ENCODE measurements at places on chromosomes 7 and 10.
A peak's percentile ranks its signal among the peaks of the same experiment; 100 is the strongest.

DNA sequence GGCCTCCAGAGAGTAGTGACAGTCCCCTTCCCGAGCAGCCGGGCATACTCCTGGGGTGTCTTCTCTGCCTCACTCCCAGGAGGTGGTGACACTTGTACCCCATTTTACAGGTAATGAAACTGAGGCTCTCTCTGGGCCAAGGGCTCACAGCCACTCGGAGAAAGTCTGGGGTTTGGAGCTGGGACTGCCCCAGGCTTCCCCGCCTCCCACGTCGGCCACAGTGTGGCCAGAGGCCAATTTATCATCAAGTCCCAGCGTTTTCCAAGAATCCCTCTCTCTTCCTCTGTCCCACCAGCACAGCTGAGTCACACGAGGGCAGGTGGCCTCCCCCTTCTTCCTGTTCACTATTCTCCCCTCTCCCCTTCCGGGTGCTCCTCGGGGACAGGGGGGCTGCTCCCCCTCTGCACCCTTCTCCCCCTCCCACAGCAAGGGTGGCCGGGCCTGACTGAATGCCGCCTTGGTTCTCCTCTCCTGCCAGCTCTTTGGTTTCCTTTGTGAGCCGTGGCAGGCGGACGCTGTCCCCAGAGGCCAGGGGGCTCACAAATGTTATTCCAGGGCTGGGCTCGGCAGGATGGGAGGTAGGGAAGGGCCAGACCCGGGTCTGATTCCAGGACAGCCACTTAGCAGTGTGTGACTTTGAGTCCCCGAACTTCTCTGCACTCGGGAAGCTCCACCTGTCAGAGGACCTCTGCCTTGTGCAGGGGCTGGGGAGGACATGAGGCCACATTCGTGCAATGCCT is 17.7 kb downstream of the CLIP2 start:
- no peak for DNase-seq

- DNase-seq: peak; percentile 82
Observed at GRCh38 chr7:44847509-44847919, 373 bp downstream of the H2AZ2 start.

DNA sequence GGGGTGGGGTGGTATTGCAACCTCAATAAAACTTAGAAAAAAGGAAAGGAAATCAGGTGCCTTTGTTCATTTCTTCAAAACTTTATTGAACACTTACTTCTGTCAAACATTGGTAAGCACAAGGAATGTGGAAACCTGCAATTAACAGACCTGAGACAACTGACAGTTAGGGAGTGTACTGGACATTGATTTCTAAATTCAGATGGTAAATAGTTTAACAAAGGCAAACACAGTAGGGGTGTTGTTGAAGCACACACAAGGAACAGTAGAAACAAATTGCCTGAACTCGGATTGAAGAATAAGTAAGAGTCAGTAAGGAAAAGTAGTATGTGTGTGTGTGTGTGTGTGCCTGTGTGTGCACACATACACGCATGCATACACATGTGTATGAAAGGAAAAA is 108.6 kb downstream of the CSTF2T start:
- DNase-seq: no peak

GRCh38 chr10:1251769-1252168 is 195.6 kb downstream of the WDR37 start:
- DNase-seq: no peak

GRCh38 chr7:107078517-107078966 is 34.0 kb downstream of the PRKAR2B start:
- no peak for DNase-seq

- DNase-seq: peak; percentile 43
Observed at GRCh38 chr10:120948889-120949608, 97.9 kb downstream of the WDR11 start.

DNA sequence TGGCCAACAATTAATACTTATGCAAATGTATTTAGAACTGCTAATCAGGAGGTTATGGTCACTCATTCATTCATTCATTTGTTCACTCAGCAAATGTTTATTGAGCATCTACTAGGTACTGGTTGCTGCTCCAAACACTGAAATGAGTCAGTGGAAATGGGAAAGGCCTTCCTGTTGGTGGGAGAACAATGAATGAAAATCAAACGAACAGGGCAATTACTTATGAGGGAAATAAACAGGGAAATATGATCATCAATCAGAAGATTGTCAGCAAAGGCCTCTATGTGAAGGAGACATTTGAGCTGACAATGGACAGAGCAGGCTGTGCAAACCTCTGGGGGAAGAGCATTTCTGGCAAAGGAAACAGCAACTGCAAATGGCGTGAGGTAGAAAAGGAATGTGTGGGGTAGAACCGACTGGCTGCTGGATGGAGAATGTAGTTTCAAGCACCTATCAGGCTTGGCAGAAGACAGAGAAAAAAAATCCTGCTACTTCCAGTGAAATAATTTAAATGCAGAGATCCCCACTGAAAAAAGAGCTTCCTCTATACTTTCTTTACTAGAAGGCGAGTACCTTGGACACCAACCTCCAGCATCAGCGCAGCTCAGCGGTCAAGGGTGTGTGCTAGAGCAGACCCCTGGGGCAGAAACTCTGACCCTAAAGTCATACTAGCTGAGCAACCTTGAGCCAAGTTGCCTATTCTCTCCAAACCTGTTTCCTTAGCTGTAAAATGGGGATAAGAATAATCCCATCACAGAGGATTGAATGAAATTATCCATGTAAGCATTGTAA is 108.8 kb upstream of the EEPD1 start:
- DNase-seq: no peak

- DNase-seq: no peak
Observed at GRCh38 chr7:70788276-70788675, 343.7 kb upstream of the GALNT17 start.

- no peak for DNase-seq
Observed at GRCh38 chr7:108143658-108144420, 13.7 kb upstream of the LAMB4 start.
